ENCODE measurements at places on chromosomes 2 and 18. TPM values are rescaled to one million over a fixed set of nuclear protein-coding genes. Genes with fewer than 3 reads are reported as not detected.

MAP3K19 gene
- total RNA-seq = not detected

RRM2 gene
- 5.3 TPM for total RNA-seq

DNA sequence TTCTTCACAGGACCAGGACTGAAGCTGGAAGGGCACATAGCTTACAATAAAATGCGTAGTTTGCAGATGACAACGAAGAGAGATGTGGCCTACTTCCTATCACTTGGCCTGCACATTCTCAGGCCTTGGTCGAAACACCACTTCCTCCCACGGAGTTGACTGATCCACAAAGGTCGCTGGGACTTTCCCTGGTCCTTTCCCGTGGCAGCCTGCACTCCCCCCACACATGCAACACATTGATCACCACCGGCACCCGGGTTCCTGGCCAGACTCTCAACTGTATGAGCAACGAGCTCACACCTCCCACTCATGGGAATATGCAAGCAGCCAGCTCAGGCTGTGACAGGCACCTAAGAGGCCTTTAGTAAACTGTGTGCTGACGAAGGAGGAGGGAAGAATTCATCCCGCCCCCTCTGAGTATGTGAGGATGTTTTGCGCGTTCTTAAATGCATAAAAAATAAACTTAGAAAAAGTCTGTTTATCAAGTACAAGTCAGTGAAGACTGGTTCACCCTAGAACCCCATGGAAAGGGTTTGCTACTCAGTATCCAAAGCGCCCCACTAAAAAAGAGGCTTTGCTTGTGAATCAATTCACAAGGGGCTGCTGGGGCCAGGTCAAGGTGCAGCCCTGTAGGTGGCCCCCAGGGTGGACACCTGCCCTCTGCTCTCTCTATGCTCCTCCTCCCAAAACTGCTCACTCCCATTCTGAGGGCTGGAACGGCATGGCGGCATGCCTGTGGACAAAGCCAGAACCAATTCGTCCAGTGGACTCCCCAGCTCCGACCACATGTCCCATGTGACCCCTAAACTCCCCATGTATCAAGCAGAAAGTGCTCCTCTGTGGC is 154.3 kb downstream of the EIPR1 start:
- DNase-seq = no peak

ST8SIA5 gene
- not detected for total RNA-seq

DNA sequence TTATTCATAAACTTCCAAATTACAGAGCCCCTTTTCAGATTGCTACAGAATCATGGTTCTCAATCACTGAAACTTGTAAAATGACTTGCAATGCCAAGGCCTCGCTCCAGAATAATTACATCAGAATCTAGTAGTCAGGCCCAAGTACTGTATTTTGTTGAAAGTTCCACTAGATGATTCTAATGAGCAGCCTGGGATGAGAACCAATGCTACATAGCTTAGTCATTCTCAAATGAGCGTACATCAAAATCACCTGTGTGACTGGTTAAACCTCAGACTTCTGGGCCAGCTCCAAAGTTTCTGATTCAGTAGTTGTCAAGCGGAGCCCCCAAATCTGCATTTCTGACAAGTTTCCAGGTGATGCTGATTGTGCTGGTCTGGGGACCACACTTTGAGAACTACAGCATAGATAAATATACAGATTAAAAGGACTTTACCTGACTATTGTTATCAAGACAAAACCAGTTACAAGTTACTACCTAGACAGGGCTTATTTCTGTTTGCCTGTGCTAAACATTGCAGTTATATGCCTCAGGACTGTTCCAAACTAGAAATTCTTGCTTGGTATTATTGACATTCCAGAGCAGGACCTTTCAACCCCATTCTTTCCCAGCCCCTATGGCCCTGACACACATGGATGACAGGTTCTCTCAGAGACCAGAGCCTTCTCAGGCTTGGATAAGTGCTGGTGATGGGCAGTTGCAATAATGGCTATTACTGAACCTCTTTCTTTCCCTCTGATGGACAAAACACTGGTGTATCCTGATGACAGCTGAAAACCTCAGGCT is 83.1 kb downstream of the UPP2 start:
- DNase-seq = no peak

Data from transverse colon (tissue), 4 donors.